Hematopoietic multipotent progenitor cell (in vitro differentiated cells): ENCODE measurements at places on chromosomes 11 and 22.

GRCh38 chr11:62130283-62131169 is 6.7 kb downstream of the INCENP start:
- no peak for DNase-seq

GRCh38 chr11:45051621-45052020 is 94.8 kb upstream of the PRDM11 start:
- DNase-seq, result no peak

GRCh38 chr11:15150507-15150906 is 35.8 kb downstream of the INSC start:
- no peak for DNase-seq

DNA sequence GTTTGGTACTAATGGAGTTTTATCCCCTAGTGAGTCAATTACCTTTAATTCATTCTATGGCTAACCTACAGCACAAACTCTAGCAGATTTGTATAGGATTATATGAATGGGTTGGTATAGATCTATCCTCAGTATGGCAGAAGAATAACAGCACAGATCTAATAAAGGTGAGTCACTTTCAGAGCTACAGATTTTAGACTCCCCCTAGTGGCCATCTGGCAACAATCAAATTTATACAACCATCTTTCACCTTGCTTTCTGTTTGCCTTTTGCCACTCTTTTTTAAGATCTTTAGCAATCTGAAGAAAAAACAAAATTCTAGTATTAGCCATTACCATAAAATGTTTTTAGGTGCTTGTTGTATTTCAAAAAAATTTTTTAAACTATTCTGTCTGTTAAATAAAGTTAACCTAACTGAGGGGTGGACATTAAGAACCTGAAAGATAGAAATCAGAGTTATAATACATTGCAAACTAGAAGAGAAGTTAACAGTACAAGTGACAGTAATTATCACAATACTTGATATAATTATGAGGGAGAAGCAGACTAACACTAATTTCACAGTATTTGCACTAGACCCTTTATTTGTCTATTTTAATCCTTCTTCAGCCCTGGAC is 25.8 kb downstream of the DDIAS start:
- peak; percentile 67 for DNase-seq

DNA sequence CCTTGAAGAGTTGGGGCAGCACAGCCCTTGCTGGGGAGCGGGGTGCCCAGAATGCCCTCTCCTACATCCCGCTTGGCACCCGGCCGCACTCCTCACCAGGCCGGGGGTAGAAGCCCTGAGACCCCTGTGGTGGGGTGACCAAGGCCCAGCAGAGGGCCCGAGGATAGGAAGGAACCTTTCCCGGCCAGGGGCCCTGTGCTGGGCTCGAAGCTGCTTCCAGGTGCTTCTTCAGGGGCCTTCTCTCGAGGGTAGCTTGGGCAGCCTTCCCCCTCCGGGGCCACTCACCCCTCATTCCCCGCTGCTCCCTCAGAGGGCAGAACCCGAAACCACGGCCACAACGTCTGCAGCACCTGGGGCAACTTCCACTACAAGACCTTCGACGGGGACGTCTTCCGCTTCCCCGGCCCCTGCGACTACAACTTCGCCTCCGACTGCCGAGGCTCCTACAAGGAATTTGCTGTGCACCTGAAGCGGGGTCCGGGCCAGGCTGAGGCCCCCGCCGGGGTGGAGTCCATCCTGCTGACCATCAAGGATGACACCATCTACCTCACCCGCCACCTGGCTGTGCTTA is 752 bp downstream of the MUC2 start:
- no peak for DNase-seq

DNA sequence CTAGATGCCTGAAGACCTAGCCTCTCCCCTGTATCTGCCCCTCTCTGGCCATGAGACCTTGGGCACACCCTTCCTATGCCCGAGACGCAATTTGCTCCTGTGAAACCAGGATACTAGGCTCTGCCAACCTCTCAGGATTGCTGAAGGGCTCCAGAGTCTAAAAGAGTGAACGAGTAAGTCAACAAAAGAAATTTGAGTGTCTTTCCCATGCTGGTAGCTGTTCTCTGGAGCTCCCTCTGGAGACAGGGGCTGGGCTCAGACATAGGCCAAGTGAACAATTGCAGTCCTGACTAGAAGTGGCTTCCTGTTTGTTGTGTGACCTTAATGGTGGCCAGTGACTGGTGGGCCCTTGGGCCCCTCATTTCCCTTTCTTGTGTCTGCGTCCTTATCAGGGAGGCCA is 189.0 kb upstream of the NARS2 start:
- no peak for DNase-seq

- DNase-seq, result no peak
Measured at GRCh38 chr22:27526901-27527300, 274.7 kb downstream of the MN1 start.

GRCh38 chr11:15579287-15580001 is 464.7 kb downstream of the INSC start:
- no peak for DNase-seq

DNA sequence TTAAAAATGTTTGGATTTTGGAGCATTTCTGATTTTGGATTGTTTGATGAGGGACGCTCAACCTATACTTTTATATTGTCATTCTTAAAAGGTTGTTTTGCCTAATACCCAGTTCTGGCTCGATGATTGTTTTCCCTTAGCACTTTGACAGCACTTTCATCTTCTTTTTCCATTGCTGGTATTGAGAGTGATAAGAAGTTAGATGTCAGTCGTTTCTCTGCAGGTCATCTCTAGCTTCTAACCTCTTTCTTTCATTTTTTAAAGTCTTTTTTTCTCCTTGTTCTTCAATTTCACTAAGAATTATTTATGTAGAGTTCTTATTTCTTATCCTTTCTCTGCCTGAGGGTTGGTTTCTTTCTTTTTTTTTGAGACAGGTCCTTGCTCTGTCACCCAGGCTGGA is 18.8 kb downstream of the PPP6R3 start:
- no peak for DNase-seq

DNA sequence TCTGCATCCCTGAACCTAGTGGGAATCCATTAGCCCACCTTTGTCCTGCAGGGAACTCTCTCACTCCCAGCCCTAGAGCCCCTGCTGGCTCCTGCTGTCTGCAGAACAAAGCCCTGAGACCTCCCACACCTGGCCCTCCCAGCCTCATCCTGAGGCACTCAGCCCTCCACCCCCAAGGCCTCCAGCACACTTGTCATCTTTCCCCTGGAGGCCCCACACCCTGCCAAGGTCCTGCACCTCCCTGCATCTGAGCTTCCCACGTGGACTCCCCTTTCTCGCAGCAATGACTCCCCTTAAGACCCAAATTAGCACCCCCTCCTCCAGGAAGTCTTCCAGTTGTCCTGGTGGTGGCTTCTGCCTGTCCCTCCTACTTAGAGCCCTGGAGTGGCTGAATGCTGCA is 42.3 kb upstream of the LINC01488 start:
- no peak for DNase-seq

DNA sequence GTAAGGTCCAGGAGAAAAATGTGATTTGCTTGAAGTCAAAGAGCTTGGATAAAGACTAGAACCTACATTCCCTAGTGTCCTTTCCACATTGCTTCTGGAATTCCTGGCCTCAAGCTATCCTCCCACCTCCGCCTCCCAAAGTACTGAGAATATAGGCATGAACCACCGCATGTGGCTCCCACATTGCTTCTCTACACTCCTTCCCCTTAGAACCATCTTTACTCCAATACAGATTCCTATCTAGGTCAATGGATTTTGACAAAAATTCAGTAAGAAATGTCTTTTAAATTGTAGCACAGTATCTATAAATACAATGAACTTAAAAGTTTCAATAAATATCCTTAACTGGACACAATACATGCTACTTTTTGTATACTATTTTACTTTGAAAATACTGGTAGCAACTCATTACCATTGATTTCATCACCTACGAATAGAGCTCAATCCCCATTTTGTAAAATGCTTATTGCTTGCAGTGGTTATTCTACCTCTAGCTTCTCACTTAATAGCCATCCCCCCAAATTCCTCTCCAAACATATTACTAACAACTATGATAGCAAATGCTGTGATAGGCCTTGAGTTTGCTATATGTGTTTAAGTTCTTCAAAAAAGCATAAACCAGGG is 53.4 kb downstream of the GAB2 start:
- DNase-seq, result no peak

DNA sequence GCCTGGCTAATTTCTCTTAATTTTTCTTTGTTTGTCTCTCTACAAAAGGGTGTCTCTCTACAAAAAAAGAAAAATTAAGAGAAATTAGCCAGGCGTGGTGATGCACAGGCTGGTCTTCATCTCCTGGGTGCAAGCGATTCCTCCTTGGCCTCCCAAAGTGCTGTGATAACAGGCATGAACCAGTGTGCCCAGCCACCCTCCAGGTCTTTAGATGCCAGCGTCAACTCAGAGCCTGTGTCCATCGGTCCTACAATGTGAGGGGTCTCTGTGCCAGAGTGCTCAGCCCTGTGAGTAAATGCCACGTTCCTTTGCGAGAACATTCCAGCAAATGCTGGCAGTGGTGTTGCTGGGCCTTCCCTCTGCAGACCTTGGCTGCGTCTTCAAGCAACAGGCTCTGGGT is 62.7 kb downstream of the IGF2 start:
- no peak for DNase-seq

- no peak for DNase-seq
Measured at GRCh38 chr22:39471381-39472141, 14.7 kb downstream of the MGAT3 start.

DNA sequence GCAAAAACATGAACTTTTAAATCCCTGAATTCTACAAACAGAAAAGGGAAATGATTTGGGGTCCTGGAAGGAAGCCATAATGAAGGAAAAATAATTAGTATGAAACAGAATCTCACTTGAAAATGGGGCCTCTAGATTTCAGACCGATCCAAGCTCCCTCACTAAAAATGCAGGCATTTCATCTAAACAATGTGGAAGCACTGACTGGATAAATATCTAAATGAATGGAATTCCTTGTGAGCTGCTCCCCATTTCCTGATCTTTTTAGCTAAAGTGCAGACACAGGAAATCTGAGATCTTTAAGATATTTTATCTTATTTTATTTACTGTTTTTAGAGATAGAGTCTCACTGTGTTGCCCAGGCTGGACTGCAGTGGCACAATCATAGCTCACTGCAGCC is 1255.8 kb downstream of the LRRC4C start:
- DNase-seq, result no peak

DNA sequence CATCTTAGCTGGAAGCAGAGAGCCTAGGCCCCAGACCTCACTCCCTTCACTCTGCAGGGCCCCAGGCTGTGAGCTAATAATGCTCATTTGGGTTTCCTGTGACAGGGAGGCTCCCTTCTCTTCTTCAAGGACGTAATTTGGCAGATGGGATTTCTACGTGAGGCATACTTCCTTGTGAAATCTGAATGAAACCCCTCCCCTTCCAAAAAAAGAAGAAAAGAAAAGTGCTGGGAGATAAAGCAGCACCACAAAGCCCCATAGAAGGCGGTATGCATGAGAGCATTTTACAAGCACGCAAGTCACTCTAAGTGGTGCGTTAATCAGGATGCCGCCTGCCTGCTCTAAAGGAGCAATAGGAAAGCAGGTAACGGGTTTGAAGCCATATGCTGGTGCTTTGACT is 5.7 kb downstream of the P2RX3 start:
- no peak for DNase-seq

GRCh38 chr11:73156686-73157085 is 14.6 kb upstream of the FCHSD2 start:
- no peak for DNase-seq

- DNase-seq, result no peak
Measured at GRCh38 chr11:47609675-47610074, 15.5 kb upstream of the C1QTNF4 start.

GRCh38 chr11:114027926-114028325 is 31.6 kb upstream of the ZBTB16 start:
- DNase-seq, result no peak

- DNase-seq, result no peak
Measured at GRCh38 chr11:132032555-132032954, 662.1 kb downstream of the NTM start.

DNA sequence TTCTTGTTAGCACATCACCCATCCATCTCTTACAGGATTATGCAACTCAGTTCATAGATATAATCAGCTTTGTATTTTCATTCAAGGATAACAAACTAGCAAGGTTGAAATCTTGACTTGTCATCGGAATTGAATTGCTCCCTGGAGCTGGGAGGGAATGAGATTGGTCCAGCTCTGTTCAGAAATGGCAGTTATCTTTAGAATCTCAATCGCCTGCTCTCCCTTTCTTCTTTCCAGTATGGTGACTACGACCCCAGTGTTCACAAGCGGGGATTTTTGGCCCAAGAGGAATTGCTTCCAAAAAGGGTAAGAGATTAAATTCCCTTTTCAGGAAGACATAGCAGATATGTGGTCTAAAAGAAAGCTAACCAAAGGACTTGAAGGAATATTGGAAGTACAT is 51.0 kb downstream of the NF2 start:
- DNase-seq, result no peak

GRCh38 chr22:48373626-48374173 is 1454.0 kb downstream of the BRD1 start:
- no peak for DNase-seq

DNA sequence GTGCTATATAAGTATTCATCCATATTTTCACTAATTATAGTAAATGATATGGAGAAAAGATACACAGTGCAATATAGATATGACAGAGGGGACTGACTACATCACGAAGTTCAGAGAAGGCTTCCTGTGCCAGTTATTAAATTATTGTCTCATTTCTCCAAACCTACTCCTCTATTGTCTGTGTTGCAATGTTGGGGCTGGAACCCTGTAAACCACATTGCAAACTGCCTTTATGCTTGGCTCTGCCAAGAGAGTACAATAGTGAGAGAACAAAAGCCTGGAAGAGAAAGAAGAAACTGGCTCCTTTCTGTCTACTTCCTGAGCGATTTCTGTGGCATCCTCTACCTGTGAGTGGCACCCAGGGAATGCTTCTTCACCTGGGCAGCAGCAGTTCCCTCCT is 46.4 kb downstream of the ME3 start:
- DNase-seq, result no peak

DNA sequence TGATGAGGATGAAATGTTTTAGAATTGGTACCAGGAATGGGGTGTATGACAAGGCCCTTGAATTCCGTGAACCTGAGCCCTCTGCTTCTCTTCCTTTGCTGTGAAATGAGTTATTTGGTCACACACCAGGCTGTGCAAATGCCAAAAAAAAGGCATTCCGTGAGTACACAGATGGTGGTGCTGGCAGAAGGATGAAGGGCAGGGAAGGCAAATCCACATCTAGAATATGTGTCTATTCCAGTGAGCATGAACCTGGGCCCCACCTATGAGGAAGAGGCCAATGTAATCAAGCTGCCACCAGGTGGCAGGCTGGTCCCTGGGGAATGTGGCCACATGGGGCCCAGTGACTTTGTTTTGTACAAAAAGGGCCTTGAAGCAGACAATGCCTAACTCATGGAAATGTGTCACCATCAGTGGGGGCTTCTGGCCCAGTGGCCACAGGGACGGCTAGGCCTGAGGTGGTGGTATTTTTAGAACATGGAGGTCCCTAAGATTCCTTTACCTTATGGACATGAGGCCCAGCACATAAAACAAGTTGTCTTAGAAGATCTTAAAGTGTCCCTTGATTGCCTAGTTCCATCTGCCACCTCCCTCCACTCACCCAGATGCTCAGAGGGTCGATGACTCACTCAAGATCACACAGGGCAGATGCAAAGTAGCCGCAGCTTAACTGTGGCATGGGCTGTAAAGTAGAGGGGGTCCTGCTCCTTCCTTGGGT is 3.9 kb upstream of the RNF215 start:
- DNase-seq, result peak; percentile 90

- DNase-seq, result no peak
Measured at GRCh38 chr11:19670030-19670791, 42.4 kb upstream of the NAV2 start.

- no peak for DNase-seq
Measured at GRCh38 chr11:24585192-24585591, 88.3 kb downstream of the LUZP2 start.

GRCh38 chr11:128208329-128209137 is 378.8 kb downstream of the ETS1 start:
- no peak for DNase-seq
